ENCODE measurements at places on chromosomes 3 and 15.

DNA sequence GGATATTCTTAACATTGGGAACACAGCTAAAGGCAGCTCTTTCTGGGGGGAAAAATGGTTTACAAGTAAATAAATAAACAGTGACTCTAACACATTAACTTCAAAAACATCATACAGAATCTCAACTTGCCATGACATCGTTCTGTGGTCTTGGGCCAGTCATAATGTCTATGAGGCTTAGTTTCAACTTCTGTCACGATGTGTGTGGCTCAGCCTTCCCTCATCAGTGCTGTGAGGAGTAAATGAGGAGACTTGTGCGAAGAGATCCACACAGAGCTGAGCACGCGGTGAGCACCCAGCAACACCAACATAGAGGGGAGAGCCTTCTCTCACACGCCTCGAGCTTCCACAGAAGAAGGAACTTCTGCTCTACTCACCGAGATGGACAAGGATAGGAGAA is 49.0 kb downstream of the DZIP1L start:
- no peak for DNase-seq

DNA sequence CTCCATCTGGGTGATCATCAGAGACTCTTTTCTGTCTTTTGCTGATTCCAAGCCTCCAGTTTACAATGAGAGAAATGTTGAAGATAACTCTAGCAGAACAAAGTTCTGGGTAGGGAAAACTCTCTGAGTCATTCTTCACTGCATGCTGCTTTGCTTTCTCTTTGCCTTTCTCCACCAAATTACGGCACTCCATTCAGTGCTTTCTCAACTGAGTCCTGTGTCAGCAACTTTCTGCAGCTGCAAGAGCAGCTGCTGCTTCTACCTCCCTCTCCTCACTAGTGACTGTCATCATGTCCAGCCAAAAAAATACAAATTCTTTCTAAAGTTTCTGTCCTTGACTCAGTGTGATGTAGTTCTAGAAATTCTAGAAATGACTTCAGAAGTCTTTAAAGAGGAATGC is 953.8 kb downstream of the IGSF11 start:
- no peak for DNase-seq

DNA sequence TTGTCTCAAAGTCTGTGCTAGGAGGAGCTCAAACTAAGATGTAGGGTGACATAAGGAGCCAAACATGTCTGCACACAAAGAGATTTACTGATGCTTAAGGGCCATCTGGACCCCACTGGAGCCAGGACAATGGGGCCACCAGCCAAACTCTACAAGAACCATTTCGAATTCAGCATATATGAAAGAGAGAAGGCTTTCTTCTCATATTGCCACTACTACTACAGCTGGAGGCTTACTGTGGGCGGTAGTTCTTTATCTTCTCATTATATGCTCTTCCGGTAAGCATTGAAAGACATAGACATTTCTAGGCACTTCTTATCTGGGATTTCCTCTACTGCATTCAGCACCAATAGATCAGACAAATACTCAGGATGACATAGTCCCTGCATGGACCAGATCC is 404.4 kb upstream of the PROK2 start:
- no peak for DNase-seq

- no peak for DNase-seq
Observed at GRCh38 chr15:67808821-67809220, 16.5 kb upstream of the SKOR1 start.

Measured in stimulated activated CD8-positive, alpha-beta memory T cell treated with anti-CD3 and anti-CD28 coated beads, Interleukin-2, amount 100 ng/mL, for 48 hours (primary cell).